Mammary epithelial cell (primary cell): ENCODE measurements at places on chromosomes 2 and 18. TPM values are rescaled to one million over a fixed set of nuclear protein-coding genes. Genes with fewer than 3 reads are reported as not detected.

Gene DPYSL5
- total RNA-seq, result not detected

Gene SLC14A1
- total RNA-seq, result not detected in 2 replicates

Gene LIMS3
- total RNA-seq, result 2.0 and 3.4 TPM in 2 replicates

Gene ACADL
- not detected in 2 replicates for total RNA-seq

Gene STPG4
- 0.17 TPM for total RNA-seq

Gene RIT2
- not detected for total RNA-seq

Gene E2F6
- 13.5 and 16.9 TPM in 2 replicates for total RNA-seq
